ENCODE measurements at places on chromosomes 5 and 9.

DNA sequence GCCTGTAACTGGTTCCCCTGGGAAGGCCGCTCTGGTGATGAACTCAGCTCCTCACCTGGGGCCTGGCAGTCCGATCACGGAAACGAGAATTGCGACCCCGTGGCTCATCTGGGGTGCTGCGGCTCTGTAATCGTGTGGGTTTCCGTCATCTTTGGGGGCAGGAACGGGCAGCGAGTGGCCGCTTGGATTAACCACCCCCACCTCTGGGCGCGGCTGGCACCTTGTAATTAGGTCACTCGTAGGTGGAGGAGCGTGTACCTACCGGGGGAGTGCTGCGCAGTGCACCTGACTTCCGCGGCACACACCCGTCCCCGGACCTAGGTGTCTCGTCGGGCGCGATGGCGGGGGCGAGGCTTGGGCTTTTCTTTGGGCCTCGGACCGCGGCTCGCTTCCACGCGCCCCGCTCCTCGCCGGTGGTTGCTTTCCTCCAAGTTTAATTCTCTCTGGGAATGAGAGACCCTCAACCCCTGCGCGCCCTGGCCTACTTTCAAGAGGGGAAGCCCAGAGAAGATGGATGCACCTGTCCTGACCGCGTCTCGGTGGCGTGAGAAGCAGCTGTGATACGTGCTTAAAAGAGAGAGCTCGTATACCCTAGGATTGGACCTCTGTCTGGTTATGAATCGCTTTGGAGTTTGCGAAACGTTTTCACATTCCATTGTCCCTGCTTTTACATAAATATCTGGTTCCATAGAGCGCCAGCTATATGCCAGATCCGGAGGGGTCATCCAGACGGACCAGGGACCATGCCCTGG is 744 bp upstream of the PPP2CA start:
- H3K27me3 ChIP-seq: no peaks in the 10 kb centered on the region
- peaks cover 39% of the 10 kb centered on the region for H3K4me1 ChIP-seq
- H3K4me3 ChIP-seq: peak overlapping the region; percentile 85
- no peak for DNase-seq

- no peaks in the 10 kb centered on the region for H3K27me3 ChIP-seq
- no peak overlapping the region for H3K4me3 ChIP-seq
- no peaks in the 10 kb centered on the region for H3K4me1 ChIP-seq
- no peaks in the 10 kb centered on the region for H3K36me3 ChIP-seq
- DNase-seq: no peak
Observed at GRCh38 chr9:131875828-131876485, 136.1 kb upstream of the RAPGEF1 start.

- no peak for DNase-seq
- H3K27ac ChIP-seq: no peak overlapping the region
- H3K4me1 ChIP-seq: peaks cover 15% of the 10 kb centered on the region
- no peaks in the 10 kb centered on the region for H3K27me3 ChIP-seq
- no peaks in the 10 kb centered on the region for H3K36me3 ChIP-seq
Observed at GRCh38 chr9:36128349-36128748, 8.2 kb upstream of the GLIPR2 start.

DNA sequence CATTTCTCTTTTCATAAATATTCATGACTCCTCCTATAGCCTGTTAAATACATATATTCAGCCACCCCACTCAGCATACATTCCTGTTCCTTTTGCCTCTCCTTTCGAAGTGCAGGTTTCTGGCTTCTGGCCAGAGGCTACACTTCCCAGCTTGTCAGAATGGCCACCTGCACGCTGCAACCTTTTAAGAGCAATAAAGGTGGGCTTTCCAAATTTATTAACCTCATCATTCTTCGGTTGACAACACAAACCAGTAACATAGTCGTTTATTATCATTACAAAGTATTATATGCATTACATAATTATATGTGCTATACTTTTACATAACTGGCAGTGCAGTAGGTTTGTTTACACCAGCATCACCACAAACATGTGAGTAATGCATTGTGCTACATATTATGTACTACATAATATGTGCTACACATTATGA is 16.5 kb upstream of the TMEM171 start:
- no peaks in the 10 kb centered on the region for H3K27me3 ChIP-seq
- no peak for DNase-seq
- H3K27ac ChIP-seq: no peak overlapping the region
- no peaks in the 10 kb centered on the region for H3K4me1 ChIP-seq
- H3K36me3 ChIP-seq: no peaks in the 10 kb centered on the region

GRCh38 chr9:89000371-89000781 is 9.1 kb downstream of the S1PR3 start:
- H3K4me3 ChIP-seq: no peak overlapping the region
- H3K27me3 ChIP-seq: no peaks in the 10 kb centered on the region
- no peaks in the 10 kb centered on the region for H3K4me1 ChIP-seq
- no peaks in the 10 kb centered on the region for H3K36me3 ChIP-seq

DNA sequence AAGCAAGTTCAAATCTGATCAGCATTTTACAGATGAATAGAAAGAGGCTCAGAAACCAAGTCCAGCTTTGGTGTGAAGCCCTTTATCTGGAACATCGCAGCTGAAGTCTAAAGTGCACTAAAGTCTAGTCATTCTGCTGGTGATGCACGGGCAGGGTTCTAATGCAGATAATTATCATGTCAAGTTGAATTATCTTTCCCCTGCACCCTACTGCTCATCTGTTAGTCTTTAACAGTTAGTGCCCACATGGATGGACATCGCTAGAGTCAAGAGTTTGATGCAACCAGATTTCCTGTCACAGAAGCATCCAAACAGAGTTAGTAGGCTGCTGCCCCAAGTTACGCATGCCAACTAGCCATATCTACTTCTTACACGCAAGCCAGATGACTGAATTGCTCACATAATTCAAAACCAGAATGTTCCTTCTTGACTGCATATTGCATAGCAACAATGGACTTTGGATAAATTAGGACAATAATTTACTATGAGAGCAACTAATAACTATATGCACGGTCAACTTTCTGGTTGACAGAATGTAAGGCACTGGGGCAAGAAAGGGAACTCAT is 1.6 kb upstream of the TOMM5 start:
- DNase-seq: no peak
- H3K4me1 ChIP-seq: peaks cover 28% of the 10 kb centered on the region
- peaks cover 1% of the 10 kb centered on the region for H3K36me3 ChIP-seq
- no peak overlapping the region for H3K27ac ChIP-seq
- no peak overlapping the region for H3K4me3 ChIP-seq
- no peaks in the 10 kb centered on the region for H3K27me3 ChIP-seq

GRCh38 chr9:5953743-5954707 is 61.4 kb downstream of the RANBP6 start:
- no peak overlapping the region for H3K27ac ChIP-seq
- H3K4me3 ChIP-seq: no peak overlapping the region
- H3K4me1 ChIP-seq: peaks cover 6% of the 10 kb centered on the region
- H3K36me3 ChIP-seq: no peaks in the 10 kb centered on the region
- H3K27me3 ChIP-seq: no peaks in the 10 kb centered on the region

DNA sequence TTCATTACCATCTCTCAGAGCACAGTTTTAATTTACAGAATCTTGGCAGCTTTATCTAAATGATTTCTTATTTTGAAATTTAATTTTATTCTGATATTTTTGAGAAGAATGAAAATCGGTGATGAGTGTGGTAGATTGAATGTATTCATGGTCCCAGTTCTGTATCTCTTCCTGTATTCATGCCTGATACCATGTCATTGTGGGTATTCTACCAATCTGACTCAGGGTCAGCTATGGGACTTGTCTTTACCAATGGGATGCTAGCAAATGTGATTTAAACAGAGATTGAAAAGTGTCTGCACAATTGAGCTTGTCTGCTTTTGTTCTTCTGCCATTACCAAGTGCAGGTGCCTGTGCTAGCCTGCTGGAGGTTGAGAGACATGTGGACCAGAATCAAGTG is 17.8 kb upstream of the ZNF618 start:
- H3K36me3 ChIP-seq: no peaks in the 10 kb centered on the region
- no peaks in the 10 kb centered on the region for H3K4me1 ChIP-seq
- no peaks in the 10 kb centered on the region for H3K27me3 ChIP-seq

GRCh38 chr5:31453522-31453921 is 78.4 kb downstream of the DROSHA start:
- H3K4me3 ChIP-seq: no peak overlapping the region
- peaks cover 12% of the 10 kb centered on the region for H3K36me3 ChIP-seq
- H3K4me1 ChIP-seq: no peaks in the 10 kb centered on the region
- H3K27me3 ChIP-seq: no peaks in the 10 kb centered on the region
- DNase-seq: no peak

GRCh38 chr9:136047076-136047774 is 47.9 kb downstream of the NACC2 start:
- peak; percentile 29 for DNase-seq
- H3K36me3 ChIP-seq: no peaks in the 10 kb centered on the region
- H3K27ac ChIP-seq: no peak overlapping the region
- H3K4me3 ChIP-seq: no peak overlapping the region
- H3K27me3 ChIP-seq: no peaks in the 10 kb centered on the region
- peaks cover 8% of the 10 kb centered on the region for H3K4me1 ChIP-seq

DNA sequence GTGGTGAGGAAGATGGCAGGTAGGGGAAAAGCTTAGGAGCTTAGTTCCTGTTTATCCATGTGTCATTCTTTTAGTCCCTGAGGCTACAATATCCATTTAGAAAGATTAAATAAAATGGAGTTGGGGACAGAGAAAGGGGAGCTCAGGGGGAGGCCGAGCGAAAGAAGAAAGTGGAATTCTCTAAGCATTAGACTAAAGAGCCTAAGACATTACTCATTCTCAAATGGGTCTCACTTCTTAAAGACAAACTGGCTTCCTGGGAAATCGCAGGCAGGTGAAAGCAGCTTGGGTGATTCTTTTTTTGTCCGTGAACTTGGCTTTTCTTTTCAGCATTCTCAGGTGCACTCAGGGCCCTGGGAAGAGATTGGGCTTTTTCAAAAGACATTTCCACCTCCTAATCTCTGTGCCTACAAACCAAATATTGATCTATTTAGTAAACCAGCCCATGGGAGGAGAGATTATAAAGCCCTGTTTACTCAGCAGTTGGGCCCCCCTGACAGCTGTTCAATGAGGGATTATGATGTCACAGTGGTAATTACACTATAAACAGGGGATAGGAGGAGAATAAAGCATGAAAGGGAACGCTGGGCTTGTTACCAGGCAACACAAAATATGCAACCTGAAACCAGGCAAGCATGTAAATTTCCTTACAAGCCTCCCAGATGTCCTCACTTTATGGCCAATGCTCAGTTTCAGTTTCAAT is 584.0 kb downstream of the ACTL7B start:
- no peaks in the 10 kb centered on the region for H3K4me1 ChIP-seq
- no peaks in the 10 kb centered on the region for H3K36me3 ChIP-seq
- H3K27me3 ChIP-seq: no peaks in the 10 kb centered on the region
- no peak overlapping the region for H3K4me3 ChIP-seq
- H3K27ac ChIP-seq: no peak overlapping the region

DNA sequence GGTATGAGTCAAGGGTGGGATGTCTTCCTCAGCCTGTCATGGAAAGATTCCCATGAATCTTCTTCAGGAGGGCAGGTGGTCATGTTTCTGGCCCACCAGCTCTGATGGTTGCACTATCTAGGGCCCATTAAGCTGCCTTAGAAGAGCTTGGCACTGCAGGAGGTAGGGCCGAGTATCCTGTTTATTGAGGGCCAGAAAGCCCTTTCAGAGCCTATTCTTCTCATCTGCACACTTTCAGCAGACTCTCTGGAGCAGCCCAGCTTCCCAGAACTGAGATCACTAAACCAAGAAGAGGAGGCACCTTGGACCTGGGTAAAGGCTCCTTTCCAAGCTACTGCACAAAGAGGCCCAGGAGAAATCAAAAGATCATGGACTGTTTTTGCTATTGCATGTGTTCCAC is 146.5 kb downstream of the MTX3 start:
- no peaks in the 10 kb centered on the region for H3K4me1 ChIP-seq
- H3K27me3 ChIP-seq: no peaks in the 10 kb centered on the region
- no peak overlapping the region for H3K27ac ChIP-seq
- DNase-seq: no peak
- H3K4me3 ChIP-seq: no peak overlapping the region

DNA sequence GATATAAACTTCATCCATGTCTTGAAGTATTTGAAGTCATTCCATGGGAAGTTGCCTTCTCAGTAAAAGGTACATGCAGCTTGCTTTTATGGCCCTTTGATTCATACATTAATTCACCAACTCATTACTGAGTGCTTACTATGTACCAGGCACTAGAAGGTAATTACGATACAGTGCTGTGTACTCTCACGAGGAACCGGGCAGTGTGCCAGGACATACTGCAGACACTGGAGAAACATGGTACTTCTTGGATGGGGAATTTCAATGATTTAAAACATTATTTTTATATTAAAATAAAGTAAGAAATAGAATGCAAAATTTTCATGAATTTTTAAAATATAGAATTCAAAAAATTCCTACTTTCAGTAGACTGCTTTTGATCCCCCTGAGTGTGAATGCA is 71.4 kb upstream of the WDR41 start:
- H3K4me3 ChIP-seq: no peak overlapping the region
- no peaks in the 10 kb centered on the region for H3K4me1 ChIP-seq
- DNase-seq: no peak

GRCh38 chr9:91678807-91679580 is 255.4 kb upstream of the NFIL3 start:
- no peaks in the 10 kb centered on the region for H3K36me3 ChIP-seq
- no peak for DNase-seq
- H3K27ac ChIP-seq: no peak overlapping the region
- H3K27me3 ChIP-seq: peaks cover 4% of the 10 kb centered on the region
- no peak overlapping the region for H3K4me3 ChIP-seq

DNA sequence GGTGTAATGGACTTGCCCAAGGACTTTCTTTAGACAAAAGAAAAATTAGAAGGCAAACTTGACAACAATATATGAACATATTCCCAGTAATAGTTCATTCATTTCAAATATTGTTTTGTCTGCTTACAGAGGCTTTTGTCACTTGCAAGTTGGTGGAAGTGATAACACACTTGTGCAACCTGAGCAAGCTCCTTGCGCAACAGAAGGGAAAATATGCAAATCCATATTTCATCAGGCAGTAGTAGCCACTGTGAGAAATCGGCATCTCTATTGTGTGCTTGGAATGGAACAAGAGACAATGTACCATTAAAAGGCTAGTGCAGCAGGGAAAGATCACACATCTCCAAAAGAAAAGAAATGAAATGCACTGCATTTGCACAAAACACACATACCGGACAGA is 125.3 kb upstream of the RASEF start:
- H3K27me3 ChIP-seq: no peaks in the 10 kb centered on the region
- no peak overlapping the region for H3K27ac ChIP-seq
- no peak for DNase-seq
- H3K36me3 ChIP-seq: no peaks in the 10 kb centered on the region
- H3K4me1 ChIP-seq: no peaks in the 10 kb centered on the region
- H3K4me3 ChIP-seq: no peak overlapping the region

GRCh38 chr5:134656690-134657089 is 8.1 kb downstream of the SEC24A start:
- no peak for DNase-seq
- no peaks in the 10 kb centered on the region for H3K27me3 ChIP-seq
- H3K27ac ChIP-seq: no peak overlapping the region
- H3K4me3 ChIP-seq: no peak overlapping the region
- no peaks in the 10 kb centered on the region for H3K4me1 ChIP-seq

- no peak overlapping the region for H3K4me3 ChIP-seq
- H3K4me1 ChIP-seq: no peaks in the 10 kb centered on the region
- H3K36me3 ChIP-seq: no peaks in the 10 kb centered on the region
- no peak for DNase-seq
- H3K27ac ChIP-seq: no peak overlapping the region
Observed at GRCh38 chr9:133560311-133560710, 25.8 kb downstream of the ADAMTSL2 start.
